ENCODE measurements at places on chromosomes 4 and X. TPM values are rescaled to one million over a fixed set of nuclear protein-coding genes. Genes with fewer than 3 reads are reported as not detected.

The TSPAN7 gene
- 0.26 TPM for total RNA-seq

- DNase-seq = peak; percentile 7
Observed at GRCh38 chr4:55258152-55258865, 87.7 kb upstream of the SRD5A3 start.

The UGT8 gene
- total RNA-seq = 0.13 TPM

The HOPX gene
- total RNA-seq = 0.26 TPM

- DNase-seq = no peak
Observed at GRCh38 chrX:153075366-153075765, 3.1 kb downstream of the PNMA6A start.

DNA sequence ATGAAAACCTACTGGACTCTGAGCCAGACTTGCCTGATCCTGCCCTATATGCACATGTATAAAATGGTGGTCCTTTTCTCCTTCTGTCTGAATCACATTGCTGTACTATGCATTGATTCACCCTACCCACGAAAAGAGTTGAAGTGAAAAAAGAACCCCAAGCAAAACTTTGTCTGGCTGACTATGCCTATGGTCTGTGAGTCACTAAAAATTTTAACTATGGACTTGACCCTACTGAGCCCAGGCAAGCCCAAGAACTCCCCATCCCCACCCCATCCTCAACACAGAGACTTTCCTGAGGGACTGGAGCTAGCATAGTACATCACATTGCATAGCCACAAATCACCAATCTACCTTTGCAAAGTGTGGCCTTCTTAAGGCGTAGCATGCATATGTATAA is 116.6 kb upstream of the TENM3 start:
- peak; percentile 37 for DNase-seq

DNA sequence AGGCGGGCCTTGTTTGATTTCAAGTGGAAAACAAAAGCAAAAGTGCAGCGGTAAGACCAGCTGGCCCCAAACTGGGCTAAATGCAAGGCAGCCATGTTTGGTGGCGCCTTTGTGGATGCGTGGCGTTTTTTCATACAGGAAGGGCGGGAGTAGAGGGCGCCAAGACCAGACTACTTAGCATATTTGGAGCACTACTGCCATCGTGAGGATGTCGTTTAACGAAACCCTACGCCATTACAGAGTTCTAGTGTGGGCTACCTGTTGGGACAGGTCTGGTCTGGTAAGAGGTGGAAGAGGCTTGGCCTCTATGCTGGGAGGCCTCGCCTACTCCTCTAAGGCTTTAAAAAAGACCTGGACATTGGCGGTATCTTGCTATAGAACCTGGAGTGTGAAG is 230.7 kb upstream of the STK26 start:
- DNase-seq = peak; percentile 19

- DNase-seq = no peak
Observed at GRCh38 chr4:81722290-81722851, 250.7 kb upstream of the RASGEF1B start.

The EFHC2 gene
- total RNA-seq = 0.17 TPM

DNA sequence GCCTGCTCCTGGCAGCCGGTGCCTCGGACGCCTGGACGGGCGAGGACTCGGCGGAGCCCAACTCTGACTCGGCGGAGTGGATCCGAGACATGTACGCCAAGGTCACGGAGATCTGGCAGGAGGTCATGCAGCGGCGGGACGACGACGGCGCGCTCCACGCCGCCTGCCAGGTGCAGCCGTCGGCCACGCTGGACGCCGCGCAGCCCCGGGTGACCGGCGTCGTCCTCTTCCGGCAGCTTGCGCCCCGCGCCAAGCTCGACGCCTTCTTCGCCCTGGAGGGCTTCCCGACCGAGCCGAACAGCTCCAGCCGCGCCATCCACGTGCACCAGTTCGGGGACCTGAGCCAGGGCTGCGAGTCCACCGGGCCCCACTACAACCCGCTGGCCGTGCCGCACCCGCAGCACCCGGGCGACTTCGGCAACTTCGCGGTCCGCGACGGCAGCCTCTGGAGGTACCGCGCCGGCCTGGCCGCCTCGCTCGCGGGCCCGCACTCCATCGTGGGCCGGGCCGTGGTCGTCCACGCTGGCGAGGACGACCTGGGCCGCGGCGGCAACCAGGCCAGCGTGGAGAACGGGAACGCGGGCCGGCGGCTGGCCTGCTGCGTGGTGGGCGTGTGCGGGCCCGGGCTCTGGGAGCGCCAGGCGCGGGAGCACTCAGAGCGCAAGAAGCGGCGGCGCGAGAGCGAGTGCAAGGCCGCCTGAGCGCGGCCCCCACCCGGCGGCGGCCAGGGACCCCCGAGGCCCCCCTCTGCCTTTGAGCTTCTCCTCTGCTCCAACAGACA is 4.4 kb downstream of the SOD3 start:
- DNase-seq = no peak

The TIMM8A gene
- total RNA-seq = 5.6 TPM

The HMGB3 gene
- total RNA-seq = 39.8 TPM

The SLC38A5 gene
- 4.4 TPM for total RNA-seq

The CXorf38 gene
- 22.6 TPM for total RNA-seq

GRCh38 chr4:147247579-147247978 is 233.3 kb upstream of the EDNRA start:
- DNase-seq = no peak

- no peak for DNase-seq
Observed at GRCh38 chr4:121457278-121457875, 76.6 kb upstream of the QRFPR start.

The FHDC1 gene
- total RNA-seq = 0.13 TPM

The ESX1 gene
- not detected for total RNA-seq
